Endothelial cell of umbilical vein (primary cell): ENCODE measurements at places on chromosomes 12 and 14. TPM values are rescaled to one million over a fixed set of nuclear protein-coding genes. Genes with fewer than 3 reads are reported as not detected.

The OR10P1 gene
- not detected in 2 replicates for total RNA-seq

The ERP27 gene
- total RNA-seq, result 0.88 and 1.4 TPM in 2 replicates

The SLCO1B1 gene
- total RNA-seq, result not detected in 2 replicates

The TSHR gene
- total RNA-seq, result not detected in 2 replicates

The TNFAIP2 gene
- total RNA-seq, result 31.6 and 37.5 TPM in 2 replicates

The CLEC4C gene
- not detected in 2 replicates for total RNA-seq

The NYNRIN gene
- total RNA-seq, result 42.8 and 45.1 TPM in 2 replicates

The RND1 gene
- total RNA-seq, result 4.0 and 4.4 TPM in 2 replicates
